ENCODE measurements at places on chromosomes 1 and 21. TPM values are rescaled to one million over a fixed set of nuclear protein-coding genes. Genes with fewer than 3 reads are reported as not detected.

Gene SRM
- total RNA-seq = 153 TPM

Gene SH3D21
- 5.5 TPM for total RNA-seq

Gene MTARC2
- total RNA-seq = 1.3 TPM

Gene MATN1
- total RNA-seq = 0.07 TPM

Gene EVA1C
- 9.5 TPM for total RNA-seq

Gene CD52
- total RNA-seq = not detected

Gene ELAPOR1
- total RNA-seq = 0.75 TPM

Gene SLC45A1
- 0.42 TPM for total RNA-seq

Gene SH2D2A
- total RNA-seq = 12.1 TPM

Gene CFAP107
- total RNA-seq = not detected

Gene CLCA1
- total RNA-seq = not detected

Gene F5
- not detected for total RNA-seq

Gene BARHL2
- not detected for total RNA-seq
